Dermis blood vessel endothelial cell (primary cell): ENCODE measurements at places on chromosomes 2 and 18. TPM values are rescaled to one million over a fixed set of nuclear protein-coding genes. Genes with fewer than 3 reads are reported as not detected.
A peak's percentile ranks its signal among the peaks of the same experiment; 100 is the strongest.

DNA sequence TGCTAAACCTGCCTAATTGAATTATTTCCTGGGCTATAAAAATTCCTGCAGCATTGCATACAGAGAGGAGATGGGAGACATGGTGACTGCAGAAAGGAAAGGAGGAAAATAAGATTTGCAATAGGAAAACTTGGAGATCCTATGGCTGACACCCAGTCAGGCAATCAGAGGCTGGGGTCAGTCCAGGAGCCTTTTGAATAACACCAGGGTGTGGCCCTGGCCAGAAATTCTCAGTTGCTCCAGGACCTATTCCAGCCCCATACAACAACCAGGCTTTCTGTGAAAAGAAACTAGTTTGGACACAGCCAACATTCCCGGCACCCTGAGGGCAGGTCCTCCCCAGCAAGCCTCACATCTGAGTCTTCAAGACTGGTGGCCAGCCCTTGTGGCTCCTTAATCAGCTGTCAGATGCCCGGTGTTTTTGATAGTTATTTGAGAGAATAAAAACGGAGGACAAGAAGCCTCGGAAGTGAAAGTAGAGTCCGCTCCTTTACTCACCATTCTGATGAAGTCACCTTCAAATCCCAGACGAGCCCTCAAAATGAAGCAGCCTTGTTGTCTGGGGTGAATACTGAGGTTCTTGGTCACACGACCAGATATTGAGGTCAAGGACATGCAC, 31.1 kb upstream of the GMCL1 start:
- DNase-seq, result no peak

TMEM163 gene
- total RNA-seq, result 0.09 and 0.34 TPM in 2 replicates

DNA sequence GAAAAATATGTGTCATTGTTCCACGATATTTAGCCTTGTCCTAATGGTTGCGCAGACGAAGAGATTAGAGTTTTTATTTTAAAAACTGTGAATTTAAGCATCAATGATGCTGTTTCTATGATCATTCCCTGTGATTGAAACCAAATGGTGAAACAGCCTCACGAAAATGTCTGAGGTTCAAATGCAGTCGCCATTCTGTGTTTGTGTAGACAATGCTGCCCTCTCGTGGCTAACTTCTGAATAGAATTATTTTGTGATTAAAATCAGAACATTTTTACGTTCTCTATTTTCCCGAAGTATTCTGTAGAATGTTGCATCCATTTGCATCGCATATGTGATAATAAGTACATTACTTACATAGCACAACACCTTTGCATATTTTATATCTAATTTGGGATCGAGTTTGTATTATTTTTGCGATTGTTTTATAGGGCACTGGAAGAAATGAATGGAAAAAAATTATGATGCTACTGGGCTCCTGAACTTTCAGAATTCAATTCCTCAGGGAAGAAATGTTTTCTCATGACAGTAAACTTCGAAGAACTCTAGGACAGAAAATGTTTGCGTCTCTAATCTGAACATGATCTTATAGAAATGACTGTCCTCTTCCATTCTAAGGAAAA, 54.8 kb upstream of the CREB1 start:
- DNase-seq, result peak; percentile 80

GRCh38 chr2:85604568-85605339, 2.3 kb upstream of the TMEM150A start:
- no peak for DNase-seq

GRCh38 chr2:139389391-139389790, 609.2 kb upstream of the NXPH2 start:
- DNase-seq, result no peak

DUSP19 gene
- 2.6 and 4.4 TPM in 2 replicates for total RNA-seq

FZD7 gene
- 0.19 and 0.68 TPM in 2 replicates for total RNA-seq

DNA sequence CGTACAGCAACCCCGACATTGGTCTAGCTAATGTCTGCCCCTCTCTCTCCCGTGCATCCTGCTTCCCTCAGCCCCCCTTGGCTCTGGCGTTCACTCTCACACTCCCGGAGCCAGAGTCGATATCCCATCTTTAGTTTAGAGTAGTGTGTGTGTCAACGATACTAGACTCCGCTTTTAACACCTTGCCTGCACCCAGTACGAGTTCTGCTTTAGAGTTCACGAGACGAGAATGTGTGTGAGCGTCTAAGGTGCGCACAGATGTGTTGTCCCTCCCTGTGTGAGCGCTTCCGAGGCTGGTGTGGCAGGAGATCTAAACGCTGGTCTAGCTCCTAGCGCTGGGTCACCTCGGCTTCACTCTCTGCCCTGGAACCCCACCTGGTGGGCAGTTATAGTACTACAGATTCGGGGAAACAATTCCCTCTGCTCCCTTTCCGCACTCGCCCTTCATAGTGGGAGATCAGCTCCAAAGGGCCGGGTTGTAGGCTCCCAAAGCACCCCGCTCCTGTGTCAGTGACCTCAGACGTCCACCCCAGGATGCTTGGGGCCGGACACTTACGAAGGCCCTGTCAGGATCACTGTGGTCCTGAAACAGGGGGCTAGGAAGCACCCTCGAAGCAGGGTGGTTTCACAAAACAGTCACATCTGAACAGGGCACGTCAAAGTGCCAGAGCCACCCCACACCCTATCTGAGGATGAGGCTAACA, 2.6 kb upstream of the CYP26B1 start:
- DNase-seq, result peak; percentile 85

XIRP2 gene
- 0.23 TPM in 1 of 2 replicates, not detected in the other for total RNA-seq

CNGA3 gene
- under 0.01 TPM in 1 of 2 replicates, not detected in the other for total RNA-seq

CCDC121 gene
- 2.7 and 2.8 TPM in 2 replicates for total RNA-seq

- DNase-seq, result no peak
Measured at GRCh38 chr2:99552529-99552928, 62.7 kb upstream of the REV1 start.

SLC4A3 gene
- 0.17 and 0.37 TPM in 2 replicates for total RNA-seq

DNA sequence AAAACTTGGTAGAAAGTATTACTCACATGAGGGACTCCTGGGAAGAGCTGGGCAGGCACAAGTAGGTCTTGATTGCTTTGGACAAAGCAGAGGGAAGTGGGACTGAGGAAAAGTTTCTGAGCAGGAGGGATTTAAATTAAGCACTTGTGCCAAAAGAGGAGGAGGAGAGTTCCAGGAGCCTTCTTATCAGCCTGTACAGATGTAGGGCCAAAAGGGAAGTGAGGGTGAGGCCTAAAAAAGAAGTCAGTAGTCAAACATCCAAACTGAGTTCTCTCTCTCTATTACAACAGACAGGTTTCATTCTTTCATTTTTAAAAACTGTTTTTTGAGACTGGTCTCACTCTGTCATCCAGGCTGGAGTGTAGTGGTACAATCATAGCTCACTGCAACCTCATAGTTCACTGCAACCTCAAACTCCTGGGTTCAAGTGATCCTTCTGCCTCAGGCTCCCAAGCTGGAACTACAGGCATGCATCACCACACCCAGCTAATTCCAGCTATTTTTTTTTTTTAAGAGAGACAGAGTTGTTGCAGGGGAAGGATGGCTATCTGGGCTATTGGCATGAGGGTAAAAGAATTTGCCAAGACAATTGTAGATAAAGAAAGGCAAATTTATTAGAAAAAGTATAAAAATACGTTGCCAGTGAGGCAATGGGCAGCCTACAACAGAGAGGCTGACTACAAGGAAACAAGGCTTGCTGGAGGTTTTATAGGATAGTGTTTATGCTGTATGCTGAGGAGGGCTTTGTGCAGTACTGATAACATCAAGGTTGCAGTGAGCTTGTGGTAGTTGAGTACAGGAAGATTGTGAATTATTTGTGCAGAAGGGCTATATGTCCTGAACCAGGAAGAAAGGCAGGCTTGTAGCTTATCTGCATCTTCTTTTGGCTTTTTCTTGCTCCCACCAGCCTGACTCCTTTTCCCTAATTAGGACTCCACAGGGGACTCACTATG, 29.0 kb downstream of the CFAP210 start:
- no peak for DNase-seq

CDH20 gene
- under 0.01 TPM in 1 of 2 replicates, not detected in the other for total RNA-seq

CHRNG gene
- not detected in 2 replicates for total RNA-seq

GRCh38 chr2:54665436-54665856, 58.0 kb upstream of the EML6 start:
- DNase-seq, result peak; percentile 89

GRCh38 chr2:102418421-102418961, 4.5 kb upstream of the IL18RAP start:
- DNase-seq, result no peak

- DNase-seq, result no peak
Measured at GRCh38 chr2:203444738-203445137, 90.4 kb downstream of the RAPH1 start.

DNA sequence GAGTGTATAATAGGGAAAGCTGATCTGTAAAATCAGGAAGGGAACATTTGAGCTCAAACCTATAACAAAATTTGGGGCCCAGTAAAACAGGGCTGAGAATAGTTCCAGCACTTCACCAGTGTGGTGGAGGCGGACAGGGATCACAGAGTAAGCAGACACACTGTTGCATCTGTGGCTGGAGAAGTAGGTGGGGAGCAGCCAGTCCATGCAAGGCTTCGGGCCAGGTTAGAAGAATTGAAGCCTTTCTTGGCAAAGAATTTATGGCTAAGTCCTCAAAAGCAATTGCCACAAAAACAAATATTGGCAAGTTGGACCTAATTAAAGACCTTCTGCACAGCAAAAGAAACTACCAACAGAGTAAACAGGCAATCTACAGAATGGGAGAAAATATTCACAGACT, 93.8 kb upstream of the ZBTB14 start:
- no peak for DNase-seq

GRCh38 chr2:182761903-182762302, 45.8 kb downstream of the DNAJC10 start:
- DNase-seq, result peak; percentile 32

- DNase-seq, result peak; percentile 15
Measured at GRCh38 chr2:204145791-204146190, 209.2 kb downstream of the ICOS start.

DNA sequence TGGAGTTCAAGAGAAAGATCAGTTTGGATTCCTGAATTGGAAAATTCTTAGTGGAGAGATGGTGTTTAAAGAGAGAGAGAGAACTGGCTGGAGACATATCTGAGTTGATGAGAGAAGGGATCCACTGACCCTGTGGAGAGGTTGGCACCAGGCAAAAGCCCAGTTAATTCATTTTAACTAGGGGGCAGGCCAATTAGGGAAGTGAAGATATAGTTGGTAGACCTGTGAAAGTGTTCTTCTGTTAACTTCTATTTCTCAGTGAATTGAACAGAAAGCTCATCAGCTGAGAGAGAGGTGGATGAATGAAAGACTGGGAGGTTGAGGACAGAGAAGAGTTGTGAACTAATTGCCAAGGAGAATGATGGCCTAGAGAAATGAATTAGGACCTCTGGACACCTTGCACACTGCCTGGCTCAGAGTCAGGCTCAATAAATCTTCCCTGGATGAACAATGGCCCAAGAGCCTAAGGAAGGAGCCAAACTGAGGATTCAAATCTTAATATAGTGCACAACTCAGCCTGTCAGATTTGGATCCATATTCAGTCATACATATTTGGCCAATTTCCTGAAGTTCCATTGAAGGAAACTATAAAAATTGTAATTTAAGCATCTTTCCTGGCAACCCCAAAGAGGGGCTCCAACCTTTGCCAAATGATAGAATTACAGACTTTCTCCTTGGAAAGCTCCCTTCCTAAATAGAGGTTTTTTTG, 82.2 kb upstream of the RMDN2 start:
- DNase-seq, result no peak

- no peak for DNase-seq
Measured at GRCh38 chr2:222306393-222307142, 7.8 kb upstream of the PAX3 start.

- DNase-seq, result no peak
Measured at GRCh38 chr2:228329282-228329681, 147.8 kb upstream of the SPHKAP start.

IL18RAP gene
- total RNA-seq, result not detected in 2 replicates

GAD1 gene
- 0.47 TPM in 1 of 2 replicates, not detected in the other for total RNA-seq

NTSR2 gene
- not detected in 2 replicates for total RNA-seq

- no peak for DNase-seq
Measured at GRCh38 chr2:121943285-121943684, 187.8 kb downstream of the TSN start.

DNA sequence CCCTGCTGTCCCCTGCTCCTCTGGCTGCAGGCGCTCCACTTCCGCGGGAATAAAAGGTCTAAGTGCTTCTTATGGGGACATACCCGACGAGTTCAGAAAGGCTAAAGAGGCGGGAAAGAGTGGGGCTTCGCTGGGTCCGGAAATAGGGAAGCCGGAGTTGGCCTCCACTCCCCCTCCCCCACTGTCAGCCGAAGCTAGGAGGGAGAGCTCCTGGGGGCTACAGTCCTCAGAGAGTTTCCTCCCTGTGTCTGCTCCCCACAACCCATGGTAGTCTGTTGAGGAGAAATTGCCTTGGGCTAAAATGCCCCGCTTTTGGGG, 7.2 kb downstream of the GAD1 start:
- DNase-seq, result no peak

NEU2 gene
- total RNA-seq, result not detected in 2 replicates

CNRIP1 gene
- total RNA-seq, result 45.3 and 52.3 TPM in 2 replicates

DTYMK gene
- 36.2 and 68.2 TPM in 2 replicates for total RNA-seq

GRCh38 chr2:156517419-156517818, 81.2 kb downstream of the GPD2 start:
- no peak for DNase-seq

DNA sequence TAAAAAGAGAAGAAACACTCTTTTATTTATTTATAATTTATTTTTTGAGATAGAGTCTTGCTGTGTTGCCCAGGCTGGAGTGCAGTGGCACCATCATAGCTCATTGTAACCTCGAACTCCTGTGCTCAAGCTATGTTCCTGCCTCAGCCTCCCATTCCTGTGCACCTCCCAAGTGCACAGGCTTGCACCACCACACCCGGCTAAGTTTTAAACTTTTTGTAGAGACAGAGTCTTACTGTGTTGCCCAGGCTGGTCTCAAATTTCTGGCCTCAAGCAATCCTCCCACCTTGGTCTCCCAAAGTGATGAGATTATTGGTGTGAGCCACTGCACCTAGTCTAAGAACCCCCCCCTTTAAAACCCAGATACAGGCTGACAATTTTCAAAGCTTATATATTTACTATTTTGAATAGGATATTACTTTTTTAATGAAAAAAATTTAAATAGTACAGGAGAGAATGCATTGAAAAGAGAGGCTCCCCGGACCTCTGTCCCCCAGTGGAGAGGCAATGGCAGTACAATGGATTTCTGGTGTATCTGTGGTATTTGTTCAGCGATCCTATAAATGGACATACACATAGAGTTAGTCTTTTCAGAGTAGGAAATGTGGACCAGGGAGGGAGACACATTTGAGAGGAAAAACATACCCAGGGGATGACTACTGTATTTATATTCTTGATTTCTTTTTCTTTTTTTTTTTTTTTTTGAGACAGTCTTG, 48.1 kb upstream of the CNOT11 start:
- DNase-seq, result no peak
